ENCODE measurements at places on chromosomes 12 and 14.

GRCh38 chr14:54116198-54116885 is 159.7 kb upstream of the BMP4 start:
- no peak for DNase-seq

- no peak for DNase-seq
Measured at GRCh38 chr14:103428723-103429556, 43.7 kb downstream of the MARK3 start.

- no peak for DNase-seq
Measured at GRCh38 chr12:101172316-101172715, 37.7 kb downstream of the SLC5A8 start.

- no peak for DNase-seq
Measured at GRCh38 chr12:123655420-123655819, 15.5 kb upstream of the TCTN2 start.

Data from astrocyte (in vitro differentiated cells and primary cell).